ENCODE measurements at places on chromosomes 13 and 19.

GRCh38 chr13:104757712-104758111 is 1691.5 kb upstream of the SLC10A2 start:
- no peaks in the 10 kb centered on the region for H3K27me3 ChIP-seq
- H3K36me3 ChIP-seq, result peaks cover 2% of the 10 kb centered on the region
- H3K4me3 ChIP-seq, result no peak overlapping the region
- DNase-seq, result no peak
- H3K4me1 ChIP-seq, result peaks cover 17% of the 10 kb centered on the region
- H3K27ac ChIP-seq, result peak overlapping the region; percentile 7

DNA sequence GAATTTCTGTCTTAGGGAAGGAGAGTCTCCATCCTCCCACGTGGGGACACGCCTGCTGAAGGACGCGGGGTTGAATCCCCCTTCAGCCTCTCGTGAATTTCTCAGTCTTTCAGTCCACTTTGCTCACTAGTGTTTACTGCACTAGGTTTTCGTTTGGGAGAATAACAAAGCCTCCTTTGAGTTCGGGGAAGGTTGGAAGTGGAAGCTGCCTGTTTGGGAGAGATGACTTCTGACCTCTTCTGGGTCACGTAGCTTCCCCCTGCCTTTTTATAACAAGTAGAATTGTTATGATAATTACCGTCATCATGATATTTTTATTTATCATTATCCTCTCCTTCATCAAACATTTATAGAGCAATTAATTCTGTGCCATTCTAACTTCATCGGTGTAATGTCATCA is 60.7 kb downstream of the ATP11A start:
- DNase-seq, result no peak
- H3K27ac ChIP-seq, result no peak overlapping the region
- peaks cover 18% of the 10 kb centered on the region for H3K4me1 ChIP-seq
- H3K4me3 ChIP-seq, result no peak overlapping the region

GRCh38 chr19:14519860-14520407 is 1.7 kb upstream of the DNAJB1 start:
- DNase-seq, result no peak
- H3K4me1 ChIP-seq, result peaks cover 31% of the 10 kb centered on the region
- peak overlapping the region; percentile 90 for H3K4me3 ChIP-seq
- H3K36me3 ChIP-seq, result peaks cover 18% of the 10 kb centered on the region
- peak overlapping the region; percentile 94 for H3K27ac ChIP-seq
- no peaks in the 10 kb centered on the region for H3K27me3 ChIP-seq

GRCh38 chr13:114064450-114065140 is 67.8 kb downstream of the RASA3 start:
- H3K36me3 ChIP-seq, result no peaks in the 10 kb centered on the region
- H3K27ac ChIP-seq, result peak overlapping the region; percentile 97
- peaks cover 45% of the 10 kb centered on the region for H3K4me1 ChIP-seq

DNA sequence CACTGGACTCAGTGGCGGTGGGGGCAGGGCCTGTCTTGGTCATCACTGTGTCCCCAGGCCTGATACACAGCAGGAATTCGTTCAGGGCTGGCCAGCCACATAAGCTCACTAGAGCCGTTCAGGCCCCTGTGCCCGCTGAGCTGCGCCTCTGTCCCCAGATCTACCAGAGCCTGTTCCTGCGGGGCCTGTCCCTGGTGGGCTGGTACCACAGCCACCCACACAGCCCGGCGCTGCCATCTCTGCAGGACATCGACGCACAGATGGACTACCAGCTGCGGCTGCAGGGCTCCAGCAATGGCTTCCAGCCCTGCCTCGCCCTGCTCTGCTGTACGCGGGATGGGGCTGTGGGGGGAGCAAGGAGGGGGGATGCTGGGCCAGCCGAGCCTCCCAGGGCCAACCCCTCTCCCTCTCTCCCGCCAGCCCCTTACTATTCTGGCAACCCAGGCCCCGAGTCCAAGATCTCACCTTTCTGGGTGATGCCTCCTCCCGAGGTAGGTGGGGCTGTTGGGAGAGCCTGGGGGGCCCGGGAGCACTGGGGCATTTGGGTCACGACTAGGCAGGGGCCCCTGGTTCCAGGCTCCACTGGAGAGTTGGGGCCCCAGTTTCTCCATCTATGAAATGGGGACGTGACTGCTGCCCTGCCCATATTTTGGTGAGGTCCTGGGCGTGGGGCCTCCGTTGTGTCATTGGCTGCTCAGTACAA is 13.9 kb downstream of the MPND start:
- no peaks in the 10 kb centered on the region for H3K27me3 ChIP-seq
- DNase-seq, result no peak
- H3K4me3 ChIP-seq, result no peak overlapping the region
- H3K36me3 ChIP-seq, result peaks cover 6% of the 10 kb centered on the region
- H3K27ac ChIP-seq, result no peak overlapping the region

DNA sequence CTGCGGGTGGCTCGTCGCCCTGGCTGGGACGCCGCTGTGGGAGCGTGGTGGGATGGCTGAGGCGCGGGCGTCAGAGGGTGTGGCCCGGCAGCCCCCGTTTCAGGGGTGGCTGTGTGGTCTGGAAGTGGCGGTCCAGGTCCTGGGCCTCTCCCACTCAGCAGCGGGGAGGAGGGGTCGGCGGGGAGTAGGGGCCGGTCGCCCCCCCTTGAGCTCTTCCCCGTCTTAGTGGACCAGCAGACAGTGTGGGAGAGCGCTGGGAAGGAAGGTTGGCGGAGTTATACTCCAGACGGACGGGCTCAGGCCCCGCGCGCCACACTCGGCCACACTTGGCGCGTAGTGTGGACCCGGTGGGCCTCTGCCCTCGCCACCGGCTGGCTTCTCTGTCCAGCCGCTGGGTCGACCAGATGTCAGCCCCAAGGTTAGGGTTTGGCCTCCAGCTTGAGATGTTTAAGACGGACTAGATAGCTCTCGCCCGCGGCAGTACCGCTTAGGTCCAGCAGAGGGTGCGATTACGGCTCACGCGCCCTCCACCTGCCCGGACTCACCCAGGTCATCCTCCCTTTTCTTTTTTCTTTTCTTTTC is 21.7 kb upstream of the ZNF429 start:
- no peaks in the 10 kb centered on the region for H3K27me3 ChIP-seq
- no peaks in the 10 kb centered on the region for H3K4me1 ChIP-seq
- peaks cover 31% of the 10 kb centered on the region for H3K36me3 ChIP-seq
- no peak overlapping the region for H3K4me3 ChIP-seq
- no peak for DNase-seq

DNA sequence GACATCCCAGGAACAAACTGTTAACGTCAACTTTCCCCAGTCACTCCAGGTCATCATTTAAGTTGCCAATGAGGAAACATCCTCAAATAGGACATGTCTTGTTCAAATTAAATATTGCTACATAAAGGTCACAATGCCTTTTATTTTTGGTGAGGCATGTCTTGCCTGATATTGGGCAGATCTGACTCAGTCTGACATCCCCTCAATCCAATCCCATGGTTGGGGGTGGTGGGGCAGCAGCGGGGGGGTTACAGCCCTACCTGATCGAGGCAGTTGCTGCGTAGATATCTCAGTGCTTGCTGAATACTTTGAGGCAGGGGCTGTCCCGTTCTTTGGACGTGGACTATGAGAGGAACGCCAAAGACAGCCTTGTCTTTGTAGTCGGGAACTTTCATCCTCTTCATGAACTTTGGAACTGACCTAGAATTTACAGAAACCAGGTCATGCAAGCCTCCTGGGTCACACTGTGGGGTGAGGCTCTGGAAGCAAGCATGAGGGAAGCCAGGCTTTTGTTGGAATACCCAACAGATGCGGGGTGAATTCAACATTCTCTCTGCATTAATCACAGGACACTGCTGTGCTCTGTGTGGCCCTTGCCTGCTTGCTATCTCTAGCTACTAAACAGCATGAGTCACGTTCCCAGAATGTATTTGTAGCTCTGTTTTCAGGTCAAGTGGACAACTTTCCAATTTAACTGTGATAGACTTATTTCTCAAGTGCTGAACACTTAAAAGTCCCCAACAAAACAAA is 109.8 kb downstream of the KL start:
- H3K27ac ChIP-seq, result peak overlapping the region; percentile 60
- peaks cover 38% of the 10 kb centered on the region for H3K4me1 ChIP-seq
- H3K27me3 ChIP-seq, result no peaks in the 10 kb centered on the region
- peaks cover 20% of the 10 kb centered on the region for H3K36me3 ChIP-seq
- no peak for DNase-seq

- H3K4me3 ChIP-seq, result no peak overlapping the region
- H3K27ac ChIP-seq, result no peak overlapping the region
- no peak for DNase-seq
- H3K4me1 ChIP-seq, result peaks cover 2% of the 10 kb centered on the region
Measured at GRCh38 chr13:99072941-99073340, 95.1 kb upstream of the DOCK9 start.

Measured in mesothelial cell of epicardium (in vitro differentiated cells).